HFFc6 (cell line): ENCODE measurements at places on chromosomes 11 and 22. TPM values are rescaled to one million over a fixed set of nuclear protein-coding genes. Genes with fewer than 3 reads are reported as not detected.
A peak's percentile ranks its signal among the peaks of the same experiment; 100 is the strongest.

- H3K27ac ChIP-seq, result no peak overlapping the region
- no peak overlapping the region for H3K4me3 ChIP-seq
- H3K4me1 ChIP-seq, result peaks cover 38% of the 10 kb centered on the region
- DNase-seq, result no peak
Measured at GRCh38 chr11:85749884-85750283, 61.1 kb downstream of the SYTL2 start.

ALDH3B1 gene
- 24.7 to 47.4 TPM (median 38.7 TPM) in 3 replicates for total RNA-seq

DNA sequence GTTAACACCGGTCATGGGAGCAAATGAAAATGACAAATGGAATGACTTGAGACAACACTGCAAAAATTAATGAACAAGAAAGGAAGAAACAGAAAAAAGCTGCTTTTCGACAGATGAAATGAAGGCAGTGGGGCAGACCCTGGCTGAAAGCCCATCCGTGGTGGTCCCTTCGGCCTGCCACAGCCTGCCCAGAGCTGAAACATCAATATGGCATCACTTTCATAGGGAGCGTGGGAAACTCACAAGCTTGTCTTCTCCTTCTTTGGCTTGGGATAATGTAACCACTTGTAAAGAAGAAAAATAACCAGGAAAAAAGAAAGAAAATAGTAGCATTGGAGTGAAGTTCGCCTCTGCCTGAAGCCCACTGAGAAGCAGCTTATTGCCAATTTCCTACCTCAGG is 78.8 kb downstream of the CTTN start:
- H3K4me1 ChIP-seq, result peaks cover 5% of the 10 kb centered on the region
- no peak overlapping the region for H3K27ac ChIP-seq
- H3K4me3 ChIP-seq, result no peak overlapping the region
- DNase-seq, result no peak
- H3K36me3 ChIP-seq, result no peaks in the 10 kb centered on the region

- no peak overlapping the region for H3K4me3 ChIP-seq
- H3K4me1 ChIP-seq, result peaks cover 6% of the 10 kb centered on the region
- no peak overlapping the region for H3K27ac ChIP-seq
- no peak for DNase-seq
- H3K36me3 ChIP-seq, result no peaks in the 10 kb centered on the region
- peaks cover 7% of the 10 kb centered on the region for H3K27me3 ChIP-seq
Measured at GRCh38 chr22:46129390-46130041, 20.8 kb upstream of the PPARA start.

DNA sequence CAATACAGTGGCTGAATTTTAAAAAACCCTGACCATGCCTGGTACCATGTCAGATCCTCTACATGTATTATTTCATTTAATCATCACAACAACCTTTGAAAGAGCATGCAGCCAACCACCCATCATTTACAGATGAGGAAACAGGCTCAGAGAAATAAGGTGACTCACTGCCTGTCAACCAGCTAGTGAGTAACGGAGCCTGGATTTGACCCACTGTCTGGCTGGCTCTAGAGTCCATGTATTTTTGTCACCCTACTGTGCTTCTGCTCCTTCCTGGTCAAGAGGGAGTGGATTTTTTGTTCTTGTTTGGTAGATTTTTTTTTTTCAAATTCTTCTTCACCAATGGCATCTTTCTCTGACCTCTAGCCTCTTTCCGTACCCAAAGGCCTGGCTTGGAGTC is 77.4 kb downstream of the CWC15 start:
- H3K27ac ChIP-seq, result peak overlapping the region; percentile 67
- no peak overlapping the region for H3K4me3 ChIP-seq
- H3K4me1 ChIP-seq, result peaks cover 27% of the 10 kb centered on the region
- peaks cover 34% of the 10 kb centered on the region for H3K36me3 ChIP-seq
- H3K27me3 ChIP-seq, result peaks cover 2% of the 10 kb centered on the region; the same call in 1 of the 2 replicates

- H3K36me3 ChIP-seq, result no peaks in the 10 kb centered on the region
- DNase-seq, result no peak
- H3K27me3 ChIP-seq, result peaks cover 33% of the 10 kb centered on the region
- no peaks in the 10 kb centered on the region for H3K4me1 ChIP-seq
Measured at GRCh38 chr11:2524446-2525165, 79.8 kb downstream of the KCNQ1 start.

DNA sequence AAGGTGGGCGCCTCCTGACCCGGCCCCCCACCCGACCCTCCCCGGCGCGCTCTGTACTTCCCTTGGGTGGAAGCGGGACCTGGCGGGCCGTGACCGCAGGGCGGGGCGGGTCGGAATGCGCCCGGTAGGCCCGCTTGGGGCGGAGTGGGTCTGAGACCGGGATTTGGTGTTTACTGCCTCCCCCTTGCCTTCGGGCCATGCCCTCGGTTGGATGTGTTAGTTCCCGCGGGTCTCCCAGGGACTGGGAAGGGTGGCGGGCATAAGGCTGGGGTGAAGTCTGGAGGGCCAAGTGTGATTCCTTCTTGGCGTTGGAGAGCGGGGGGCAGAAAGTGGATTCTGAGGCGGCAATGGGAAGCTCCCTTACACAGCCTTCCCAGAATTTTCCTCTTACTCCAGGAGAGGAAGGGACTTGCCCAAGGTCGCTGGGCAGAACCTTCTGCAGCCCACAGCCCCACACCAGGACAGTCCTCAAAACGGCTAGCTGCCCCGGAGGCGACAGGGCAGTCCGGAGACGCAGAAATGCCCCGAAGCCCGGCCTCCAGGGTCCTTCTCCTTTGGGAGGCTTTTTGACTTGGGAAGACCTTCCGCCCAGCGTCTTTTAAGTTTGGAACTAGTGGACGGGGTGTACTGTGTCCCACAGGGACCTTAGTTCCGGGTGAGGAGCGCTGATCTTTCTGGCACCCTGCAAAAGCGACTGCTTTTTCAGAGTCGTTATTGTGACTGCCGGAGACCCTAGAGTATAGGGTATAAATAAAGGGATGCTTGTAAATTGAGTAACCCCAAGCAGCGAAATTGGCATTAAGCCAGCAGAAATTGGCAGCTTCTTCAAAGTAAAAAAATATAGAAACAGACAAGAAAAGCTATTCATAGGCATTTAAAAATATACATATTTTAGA is 647 bp downstream of the SWAP70 start:
- peaks cover 38% of the 10 kb centered on the region for H3K36me3 ChIP-seq
- peaks cover 58% of the 10 kb centered on the region for H3K4me1 ChIP-seq
- peak; percentile 11 for DNase-seq
- peak overlapping the region; percentile 98 for H3K4me3 ChIP-seq

GRCh38 chr11:31412946-31413345 is 43.3 kb downstream of the DNAJC24 start:
- peaks cover 26% of the 10 kb centered on the region for H3K36me3 ChIP-seq
- no peaks in the 10 kb centered on the region for H3K27me3 ChIP-seq
- no peak overlapping the region for H3K27ac ChIP-seq
- peaks cover 21% of the 10 kb centered on the region for H3K4me1 ChIP-seq
- no peak overlapping the region for H3K4me3 ChIP-seq

DBX1 gene
- total RNA-seq, result not detected in 3 replicates
